ENCODE measurements at places on chromosomes 16 and 17.

GRCh38 chr17:78019976-78020716, 61.6 kb downstream of the TNRC6C start:
- no peak for DNase-seq

GRCh38 chr16:80105160-80105559, 435.6 kb upstream of the DYNLRB2 start:
- DNase-seq: no peak

DNA sequence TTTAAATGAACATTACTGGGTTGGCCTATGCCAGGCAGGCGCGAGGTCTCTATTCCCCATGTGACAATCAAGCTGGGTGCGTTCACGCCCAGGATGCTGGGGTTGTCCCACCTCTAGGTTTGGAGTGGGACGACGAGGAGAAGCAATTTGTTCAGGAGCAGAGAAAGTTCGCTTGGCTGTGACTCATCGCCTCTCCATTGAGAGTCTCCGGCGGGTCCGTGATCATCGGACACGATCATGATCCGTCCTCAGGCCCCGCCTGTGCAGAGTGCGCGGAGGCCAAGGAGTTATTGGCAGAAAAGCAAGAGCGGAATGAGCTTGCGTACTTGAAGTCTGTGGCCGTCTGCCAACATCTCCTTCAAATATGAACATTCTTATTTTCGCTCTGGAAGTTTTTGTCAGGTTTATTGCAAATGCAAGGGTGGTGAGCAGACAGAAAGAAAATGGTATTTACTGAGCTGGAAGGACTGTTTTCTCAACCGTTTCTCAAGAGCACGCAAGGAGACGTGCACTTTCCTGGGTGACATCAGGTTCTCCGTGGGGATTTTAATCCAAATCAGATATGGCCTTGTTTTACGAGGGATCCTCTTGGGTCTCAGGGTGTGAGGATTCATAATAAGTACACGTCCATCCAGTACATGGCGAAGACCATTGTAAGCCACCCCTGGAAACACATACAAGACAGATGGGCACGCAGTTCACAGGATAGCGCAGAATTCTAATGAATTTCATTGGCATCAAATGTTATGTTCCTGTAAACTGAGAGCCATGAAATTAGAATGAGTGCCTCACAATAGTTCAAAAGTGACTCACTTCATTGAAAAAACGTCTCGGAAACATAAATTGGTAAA, 70.1 kb upstream of the CREBBP start:
- no peak for DNase-seq

GRCh38 chr17:14903854-14904253, 361.3 kb downstream of the PMP22 start:
- no peak for DNase-seq

DNA sequence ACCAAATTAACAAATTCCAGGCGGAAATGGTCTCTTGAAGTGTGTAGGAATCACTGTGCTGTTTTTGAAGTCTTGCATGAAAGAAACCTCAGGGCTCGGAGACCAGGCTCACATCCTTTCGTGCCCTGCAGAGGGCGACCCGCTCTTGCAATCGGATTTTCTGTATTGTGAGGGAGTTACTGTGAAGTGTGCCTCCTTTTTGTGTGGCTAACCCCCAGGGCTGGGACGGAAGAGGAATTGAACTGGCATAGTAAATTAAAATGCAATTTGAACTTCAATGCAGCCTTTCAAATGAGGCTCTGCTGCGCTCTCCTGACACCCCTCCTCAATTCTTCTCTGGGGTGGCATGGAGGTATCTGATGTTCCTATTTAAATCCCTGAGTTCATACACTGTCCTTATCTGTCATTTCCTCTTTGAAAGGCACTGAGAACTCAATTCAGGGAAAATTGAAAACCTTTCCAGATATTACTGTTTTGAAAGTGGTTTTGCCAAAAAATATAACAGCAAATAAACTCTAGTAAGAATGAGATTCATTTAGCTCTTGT, 51.5 kb upstream of the MGAT5B start:
- peak; percentile 60 for DNase-seq

DNA sequence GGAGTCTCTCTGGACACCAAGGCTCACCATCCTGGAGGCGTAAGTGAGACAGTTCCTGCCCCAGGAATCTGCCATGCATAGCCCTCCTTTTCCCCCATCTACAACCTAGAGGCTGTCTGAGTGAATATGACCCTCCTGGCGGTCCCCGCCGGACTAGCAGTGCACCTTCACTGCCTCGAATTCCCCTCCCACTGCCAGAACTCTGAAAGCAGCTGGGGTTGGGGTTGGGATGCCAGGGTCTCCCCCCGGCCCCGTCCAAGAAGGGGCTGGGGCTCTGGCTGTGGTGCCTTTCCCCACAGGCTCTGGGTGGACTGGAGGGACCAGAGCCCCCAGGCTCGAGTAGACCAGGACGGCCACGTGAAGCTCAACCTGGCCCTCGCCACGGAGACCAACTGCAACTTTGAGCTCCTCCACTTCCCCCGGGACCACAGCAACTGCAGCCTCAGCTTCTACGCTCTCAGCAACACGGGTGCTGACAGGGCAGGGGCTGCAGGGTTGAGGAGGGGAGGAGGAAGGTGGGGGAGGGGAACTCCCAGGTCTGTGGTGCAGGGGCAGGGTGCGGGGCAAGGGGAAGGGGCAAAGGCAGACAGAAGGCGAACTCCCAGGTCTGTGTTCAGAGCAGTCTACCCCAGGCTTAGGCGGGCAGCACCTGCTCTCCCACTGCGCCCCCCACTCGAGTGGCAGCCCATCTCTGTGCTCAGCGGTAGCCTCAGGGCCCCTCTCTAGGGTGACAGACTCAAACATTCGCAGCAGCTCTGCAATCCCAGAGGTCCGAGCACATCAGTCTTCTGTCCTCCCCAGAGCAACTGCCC, 1.2 kb downstream of the ZACN start:
- peak; percentile 36 for DNase-seq

- DNase-seq: no peak
Observed at GRCh38 chr16:75251280-75252048, at the start of gene BCAR1. Gene BCAR1, minus strand, starts transcription at chr16:75251624. Its CDS starts 142 bp downstream, at chr16:75251482.

GRCh38 chr17:42608305-42609181, 631 bp downstream of the RETREG3 start:
- DNase-seq: no peak

GRCh38 chr17:300881-301280, 51.7 kb downstream of the RPH3AL start:
- DNase-seq: peak; percentile 2

DNA sequence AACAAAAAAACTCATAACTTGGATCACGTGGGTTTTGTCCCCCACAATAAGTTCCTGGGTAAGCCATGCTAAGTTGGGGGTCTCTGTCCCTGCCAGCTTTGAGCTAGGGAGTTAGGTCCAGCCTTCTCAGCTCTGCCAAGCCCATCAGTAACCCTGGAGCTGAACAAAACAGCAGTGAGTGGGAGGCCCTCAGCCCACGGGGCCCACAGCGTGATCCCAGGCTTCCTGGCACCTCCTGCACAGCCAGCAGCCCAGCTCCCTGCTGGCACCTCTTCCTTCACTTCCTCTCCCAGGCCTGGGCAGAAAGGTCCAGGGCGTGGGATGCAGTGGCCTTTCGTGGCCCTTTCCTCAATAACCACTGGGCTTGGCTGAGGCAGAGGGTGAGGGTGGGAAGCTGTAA, 35.5 kb upstream of the CDC42EP4 start:
- DNase-seq: no peak

- no peak for DNase-seq
Observed at GRCh38 chr16:47528431-47528830, 67.3 kb downstream of the PHKB start.

GRCh38 chr16:35732046-35732810, 2272.8 kb downstream of the TP53TG3F start:
- DNase-seq: no peak

GRCh38 chr16:8543258-8543657, 47.1 kb downstream of the TMEM114 start:
- DNase-seq: no peak

DNA sequence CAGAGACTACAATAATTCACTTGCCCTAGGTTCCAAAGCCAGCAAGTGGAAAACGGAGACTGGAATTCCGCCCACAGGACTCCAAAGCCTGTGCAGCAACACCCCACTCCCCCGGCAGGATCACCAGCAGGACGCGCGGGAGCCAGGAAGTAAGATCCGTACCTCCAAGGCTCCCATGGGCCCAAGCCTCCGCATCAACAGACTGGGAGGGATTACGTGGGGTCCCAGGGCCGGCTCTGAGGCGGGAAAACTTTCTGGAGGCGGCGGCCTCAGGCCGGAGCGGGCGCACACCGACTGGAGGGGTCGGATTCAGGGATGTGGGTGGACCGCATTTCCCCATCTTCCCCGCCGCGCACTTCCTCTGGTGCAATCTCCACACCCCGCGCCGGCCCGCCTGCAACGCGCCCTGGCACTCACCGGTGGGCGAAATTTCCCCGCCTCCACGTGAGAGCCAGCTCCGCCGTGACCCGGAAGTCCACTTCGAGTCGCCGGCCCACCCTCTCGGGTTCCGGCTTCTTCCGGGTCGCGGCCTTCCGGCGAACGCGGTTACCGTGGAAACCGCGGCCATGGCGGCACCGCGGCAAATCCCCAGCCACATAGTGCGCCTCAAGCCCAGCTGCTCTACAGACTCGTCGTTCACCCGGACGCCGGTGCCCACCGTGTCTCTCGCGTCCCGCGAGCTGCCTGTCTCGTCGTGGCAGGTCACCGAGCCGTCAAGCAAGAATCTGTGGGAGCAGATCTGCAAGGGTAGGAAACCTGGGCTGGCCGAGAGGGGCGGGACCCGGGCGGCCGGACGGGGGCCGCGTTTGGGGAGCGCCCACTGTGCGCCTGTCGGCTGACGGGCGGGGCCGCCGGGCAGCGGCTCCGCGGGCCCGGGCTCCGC, at the start of the genes IQCK and KNOP1:
Gene IQCK (plus strand): TSS at position 531 of the 883 bp plus-strand sequence. CDS start 36 bp downstream, at position 567.
Gene KNOP1 (minus strand): TSS at position 487 of the 883 bp plus-strand sequence. CDS start 3,192 bp downstream, outside the sequence.
- peak; percentile 93 for DNase-seq

GRCh38 chr17:31568539-31568938, 177.1 kb downstream of the RAB11FIP4 start:
- DNase-seq: no peak

GRCh38 chr16:86355531-86355930, 154.8 kb upstream of the FOXF1 start:
- no peak for DNase-seq

- no peak for DNase-seq
Observed at GRCh38 chr16:61421111-61421510, 615.1 kb downstream of the CDH8 start.

GRCh38 chr17:71824671-71825070, 296.1 kb upstream of the SOX9 start:
- no peak for DNase-seq

GRCh38 chr17:42798383-42799380, at the start of the genes CNTD1 and COA3:
Gene CNTD1, plus strand, starts transcription at chr17:42798861. Its CDS starts 207 bp downstream, at chr17:42799068.
Gene COA3, minus strand, starts transcription at chr17:42798704. Its CDS starts 23 bp downstream, at chr17:42798681.
- DNase-seq: peak; percentile 82

DNA sequence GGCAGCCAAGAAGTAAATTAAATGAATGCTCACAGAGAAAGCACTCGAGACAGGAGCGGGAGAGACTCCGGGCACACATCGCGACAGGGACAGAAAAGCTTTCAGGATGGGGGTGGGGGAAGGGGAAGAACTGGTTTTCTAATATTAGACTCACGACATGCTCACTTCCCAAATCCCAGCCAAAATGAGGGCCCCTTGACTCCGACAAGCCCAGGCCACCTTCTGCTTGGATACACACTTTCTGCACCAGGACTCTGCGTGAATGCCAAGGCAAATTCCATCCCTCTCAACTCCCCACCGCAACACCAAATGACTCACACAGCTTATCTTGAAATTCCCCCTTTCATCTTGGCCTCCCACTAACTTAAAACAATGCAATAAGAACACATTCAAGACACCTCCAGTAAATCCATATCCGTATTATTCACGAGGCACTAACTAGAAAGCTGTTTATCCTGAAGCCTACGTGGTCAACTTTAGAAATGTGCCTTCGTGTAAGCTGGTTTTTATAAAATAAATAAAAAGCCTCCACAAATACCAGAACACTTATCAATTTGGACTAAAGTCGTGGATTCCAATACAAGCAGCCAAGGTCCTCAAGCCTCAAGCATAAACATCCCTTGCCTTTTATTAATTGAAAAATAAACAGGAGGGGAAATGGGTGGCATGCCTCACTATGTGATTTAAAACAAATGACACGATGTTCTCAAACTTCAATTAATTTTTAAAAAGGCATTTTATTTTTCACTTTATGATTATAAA, 46.1 kb downstream of the NXN start:
- no peak for DNase-seq

- no peak for DNase-seq
Observed at GRCh38 chr17:45951403-45951802, 47.6 kb upstream of the STH start.

DNA sequence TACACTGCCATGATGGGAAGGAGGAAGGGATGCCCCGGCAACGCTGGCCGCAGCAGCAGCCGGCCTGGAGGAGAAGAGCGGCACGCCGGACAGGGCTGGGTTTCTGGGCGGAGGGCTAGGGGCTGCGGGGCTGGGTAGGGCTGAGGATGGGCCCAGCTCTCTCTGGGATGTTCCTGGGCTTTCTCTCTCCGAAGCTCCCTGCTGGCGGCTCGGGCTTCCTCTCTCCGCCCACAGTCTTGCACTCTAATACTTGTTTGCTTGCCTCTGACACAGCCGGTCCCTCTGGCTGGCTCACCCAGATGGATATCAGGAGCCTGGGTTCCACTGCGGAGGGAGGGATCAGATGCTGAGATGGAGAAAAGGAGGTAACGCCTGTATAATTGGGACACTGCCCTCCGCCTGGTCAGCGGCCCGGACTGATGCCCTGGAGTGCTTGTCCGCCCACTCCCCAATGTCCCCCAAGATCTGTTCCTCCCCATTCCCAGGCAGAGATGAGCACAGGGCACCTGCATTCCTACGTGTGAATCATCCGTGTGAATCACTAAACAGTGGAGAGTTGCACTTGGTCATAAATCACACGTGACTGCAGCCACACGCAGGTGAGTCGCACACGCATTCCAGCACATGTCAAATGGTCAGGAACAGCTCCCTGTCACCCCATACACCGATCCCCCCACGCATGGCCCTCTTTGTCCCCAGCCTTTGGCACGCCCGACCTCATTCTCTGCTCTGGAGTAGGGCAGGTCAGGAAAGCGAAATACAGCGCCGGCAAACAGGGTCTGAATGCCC, at the start of gene ALOXE3:
Gene ALOXE3 (minus strand): TSS at position 535 of the 789 bp plus-strand sequence. CDS start 524 bp downstream, at position 11.
- no peak for DNase-seq

DNA sequence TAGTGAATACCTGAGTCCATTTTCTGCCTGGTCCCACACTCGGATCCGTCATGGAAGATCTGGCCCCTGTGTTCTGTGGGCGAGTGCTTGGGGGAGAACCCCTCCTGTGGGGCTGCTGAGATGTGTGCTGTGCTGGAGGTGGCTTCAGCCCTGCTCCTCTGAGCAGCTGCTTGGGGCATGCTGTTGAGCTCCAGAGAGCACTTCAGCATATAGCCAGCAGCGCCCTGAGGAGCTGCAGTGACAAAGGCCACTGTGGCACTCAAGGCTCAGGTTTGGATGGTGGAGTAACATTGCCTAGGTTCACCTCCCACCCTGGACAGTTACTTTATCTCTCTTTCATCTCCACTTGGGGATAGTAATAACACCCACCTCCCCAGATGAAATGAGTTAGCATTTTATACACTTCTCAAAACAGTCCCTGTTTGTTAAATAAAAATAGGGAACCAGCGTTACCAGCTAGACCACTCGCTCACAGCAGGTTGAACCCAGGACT, 75.3 kb downstream of the KSR1 start:
- DNase-seq: no peak
